ENCODE measurements at places on chromosomes 5 and 9.

DNA sequence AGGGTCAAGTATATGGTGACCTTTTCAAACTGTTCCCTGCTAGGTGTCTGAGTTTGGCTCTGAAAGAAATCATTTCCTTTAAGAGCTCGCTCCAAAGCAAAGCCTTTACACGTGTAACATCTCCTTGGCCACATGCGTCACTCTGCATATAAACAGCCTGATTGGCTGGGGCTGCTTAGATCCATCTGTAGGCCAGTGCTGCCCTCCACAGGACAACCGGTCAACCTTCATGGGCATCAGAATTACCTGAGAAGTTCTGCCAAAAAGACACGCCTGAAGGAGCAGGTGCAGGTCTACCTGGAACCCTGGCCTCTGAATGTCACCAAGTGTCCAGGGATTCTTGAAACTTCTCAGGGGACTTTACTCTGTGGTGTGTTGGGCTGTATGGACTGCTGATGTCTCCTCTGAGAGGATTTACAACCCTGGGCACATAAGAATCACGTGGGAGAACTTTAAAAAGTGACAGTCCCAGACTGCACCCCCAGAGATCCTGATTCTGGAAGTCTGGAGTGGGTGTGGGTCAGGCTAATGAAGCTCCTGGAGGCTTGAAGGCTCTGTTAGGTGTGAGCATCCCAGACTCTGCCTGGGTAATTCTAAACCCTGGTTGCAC is 497.6 kb downstream of the GADD45G start:
- peak; percentile 73 for DNase-seq

DNA sequence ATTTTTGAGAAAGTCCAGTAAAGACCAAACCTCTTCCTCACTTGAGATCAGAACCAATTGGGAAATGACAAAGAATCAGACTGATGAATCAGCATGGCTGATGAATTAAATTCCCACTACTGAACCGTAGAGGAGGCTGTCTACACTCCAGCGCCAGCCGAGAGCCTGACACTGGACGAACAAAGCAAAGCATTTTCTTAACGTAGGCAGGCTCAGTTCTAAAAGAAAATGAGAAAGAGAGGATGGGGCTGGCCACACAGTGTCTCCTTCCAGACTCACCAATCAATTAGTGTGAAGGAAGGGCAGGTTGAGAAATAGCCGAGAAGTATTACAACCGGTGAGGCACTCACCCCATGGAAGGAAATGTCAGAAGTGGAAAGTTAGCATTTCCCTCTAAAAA is 49.4 kb downstream of the ITGA1 start:
- DNase-seq, result no peak

GRCh38 chr5:108503986-108504385 is 122.1 kb upstream of the FBXL17 start:
- no peak for DNase-seq

DNA sequence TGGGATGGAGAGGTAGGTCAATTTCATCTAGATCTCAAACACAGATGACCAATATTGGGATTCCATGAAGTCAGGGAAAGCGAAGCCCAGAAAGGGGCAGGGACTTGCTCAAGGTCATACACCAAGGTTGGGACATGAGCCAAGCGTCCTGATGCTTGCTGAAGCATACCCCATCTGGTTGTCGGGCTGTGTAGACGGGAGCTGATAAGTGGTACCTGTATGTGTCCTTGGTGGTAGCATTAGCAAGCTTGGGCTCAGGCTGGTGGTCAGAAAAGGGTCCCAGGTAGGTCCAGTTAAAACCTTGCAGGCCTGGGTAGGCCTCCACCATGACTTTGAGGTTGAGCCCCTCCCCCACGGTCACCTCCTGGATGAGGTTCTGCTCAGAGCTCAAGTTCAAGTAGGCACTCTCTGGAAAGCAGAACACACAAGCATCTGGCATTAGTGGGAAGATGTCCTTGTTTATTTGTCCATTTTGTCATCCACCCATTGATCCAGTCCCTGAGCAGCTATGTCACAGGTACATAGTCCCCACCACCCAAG is 13.2 kb downstream of the CSF1R start:
- no peak for DNase-seq

GRCh38 chr5:158943057-158943456 is 156.7 kb downstream of the EBF1 start:
- no peak for DNase-seq

DNA sequence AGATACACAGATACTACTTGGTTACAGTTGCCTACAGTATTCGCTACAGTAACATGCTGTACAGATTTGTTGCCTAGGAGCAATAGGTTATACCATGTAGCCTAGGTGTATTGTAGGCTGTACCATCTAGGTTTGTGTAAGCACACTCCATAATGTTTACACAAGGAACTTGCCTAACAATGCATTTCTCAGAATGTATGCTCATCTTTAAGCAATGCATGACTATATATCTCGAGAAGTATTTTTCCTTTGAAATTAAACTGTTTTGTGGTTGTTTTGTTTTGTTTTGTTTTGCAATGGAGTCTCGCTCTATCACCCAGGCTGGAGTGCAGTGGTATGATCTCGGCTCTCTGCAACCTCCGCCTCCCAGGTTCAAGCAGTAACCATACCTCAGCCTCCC is 25.3 kb downstream of the LRRC70 start:
- no peak for DNase-seq

GRCh38 chr9:91815896-91816295 is 134.1 kb downstream of the ROR2 start:
- no peak for DNase-seq

GRCh38 chr9:3936520-3937235 is 363.2 kb downstream of the GLIS3 start:
- DNase-seq, result no peak

- no peak for DNase-seq
Observed at GRCh38 chr9:128053560-128053959, 13.6 kb downstream of the NAIF1 start.

DNA sequence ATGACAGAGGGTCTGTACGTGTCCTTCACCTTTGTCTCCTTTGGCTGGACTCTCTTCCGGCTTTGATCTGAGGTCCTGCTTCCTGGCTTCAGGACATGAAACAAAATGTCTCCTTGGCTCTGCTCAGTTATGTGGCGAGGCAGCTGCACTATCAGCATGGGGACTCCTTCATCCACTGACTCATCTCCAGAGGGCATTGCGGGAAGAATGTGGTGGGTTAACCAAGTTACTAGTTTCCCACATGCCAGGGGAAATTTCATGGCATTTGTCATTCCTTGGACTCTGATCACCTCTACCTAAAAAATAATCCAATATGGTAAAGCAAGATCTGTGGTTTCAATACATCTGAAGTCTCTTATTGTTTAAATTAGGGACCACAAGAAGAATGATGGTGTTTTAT is 259.7 kb downstream of the MED10 start:
- no peak for DNase-seq

DNA sequence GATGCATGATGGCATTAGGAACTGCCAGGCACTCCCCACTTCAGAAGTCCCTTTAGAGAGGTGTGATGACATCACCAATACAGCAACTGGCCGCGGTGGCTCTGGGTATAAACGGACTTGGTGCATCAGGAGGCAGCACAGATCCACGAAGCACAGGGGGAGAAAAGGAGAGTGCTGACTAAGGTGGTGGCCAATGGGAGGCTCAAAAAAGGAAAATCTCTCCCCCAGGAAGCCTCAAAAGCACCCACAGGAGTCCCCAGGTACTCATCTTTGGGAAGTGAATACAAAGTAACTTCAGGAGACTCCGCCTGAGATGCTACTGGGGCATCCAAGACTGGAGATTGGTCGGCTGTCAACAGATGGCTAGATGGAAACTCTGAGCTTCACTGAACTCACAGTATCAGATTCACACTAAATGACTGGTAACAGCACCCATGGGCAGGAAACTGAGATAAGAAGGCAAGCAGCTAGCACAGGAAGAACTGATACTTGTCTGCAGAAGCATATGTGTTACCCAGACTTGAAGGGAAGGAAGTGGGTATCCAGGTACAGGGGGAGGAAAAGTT is 7.6 kb downstream of the TTC39B start:
- peak; percentile 48 for DNase-seq

DNA sequence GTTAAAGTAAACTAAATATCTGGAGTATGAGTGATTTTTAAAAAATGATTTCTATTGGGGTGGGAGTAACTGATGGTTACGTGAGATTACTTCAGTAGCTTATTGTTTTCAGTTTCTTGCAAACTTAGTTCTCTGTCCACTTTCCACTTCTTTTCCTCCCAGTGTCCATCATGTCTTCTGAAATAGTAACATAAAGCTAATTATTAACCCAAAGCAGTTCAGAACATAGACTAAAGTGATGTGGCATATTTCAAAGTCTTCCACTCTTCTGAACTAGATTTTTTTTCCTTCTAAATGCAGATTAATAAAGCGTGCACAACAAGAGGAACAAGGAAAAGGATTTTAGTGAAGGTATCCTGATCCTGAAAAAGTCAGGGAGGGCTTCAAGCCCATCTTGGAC is 114.1 kb downstream of the MAN2A1 start:
- no peak for DNase-seq

GRCh38 chr5:170171811-170172210 is 61.0 kb upstream of the C5orf58 start:
- DNase-seq, result no peak
